ENCODE measurements at places on chromosomes 6 and 20.

- no peak for DNase-seq
Observed at GRCh38 chr6:11222385-11223277, 9.8 kb downstream of the NEDD9 start.

- DNase-seq, result no peak
Observed at GRCh38 chr20:59007665-59008511, 834 bp upstream of the CTSZ start.

GRCh38 chr6:63023726-63024125 is 187.5 kb upstream of the FKBP1C start:
- DNase-seq, result no peak

DNA sequence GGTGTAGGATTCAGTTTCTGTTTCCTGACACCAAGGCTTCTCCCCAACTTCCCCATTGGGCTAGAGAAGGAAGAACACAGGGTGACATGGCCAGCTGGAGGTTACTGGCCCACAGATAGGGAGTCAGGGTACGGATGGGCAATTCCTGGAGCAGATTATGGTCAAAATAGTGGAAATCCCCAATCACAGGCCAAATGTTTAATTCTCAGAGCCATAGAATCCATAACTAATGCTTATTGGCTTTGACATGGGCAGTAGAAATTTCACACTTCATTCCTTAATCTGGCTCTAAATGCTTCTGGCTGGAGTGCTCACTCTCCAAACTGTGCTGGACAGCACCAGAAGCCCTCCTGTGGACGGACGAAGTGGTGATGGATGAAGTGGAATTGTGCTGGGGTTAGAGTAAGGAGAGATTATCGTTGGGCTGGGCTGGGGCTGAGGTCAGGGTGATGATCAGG is 887 bp downstream of the SIGLEC1 start:
- no peak for DNase-seq

- no peak for DNase-seq
Observed at GRCh38 chr20:437787-438486, 24.4 kb downstream of the TBC1D20 start.

- DNase-seq, result no peak
Observed at GRCh38 chr6:80477591-80477990, 371.1 kb downstream of the BCKDHB start.

- DNase-seq, result peak; percentile 54
Observed at GRCh38 chr6:155418017-155418761, 37.5 kb downstream of the NOX3 start.

GRCh38 chr6:23246896-23247295 is 677.5 kb downstream of the HDGFL1 start:
- DNase-seq, result no peak

GRCh38 chr6:98333273-98333672 is 501.1 kb upstream of the POU3F2 start:
- DNase-seq, result no peak

- no peak for DNase-seq
Observed at GRCh38 chr6:52300489-52300931, 16.0 kb upstream of the MCM3 start.

- no peak for DNase-seq
Observed at GRCh38 chr6:24927277-24927955, 8.3 kb downstream of the RIPOR2 start.

DNA sequence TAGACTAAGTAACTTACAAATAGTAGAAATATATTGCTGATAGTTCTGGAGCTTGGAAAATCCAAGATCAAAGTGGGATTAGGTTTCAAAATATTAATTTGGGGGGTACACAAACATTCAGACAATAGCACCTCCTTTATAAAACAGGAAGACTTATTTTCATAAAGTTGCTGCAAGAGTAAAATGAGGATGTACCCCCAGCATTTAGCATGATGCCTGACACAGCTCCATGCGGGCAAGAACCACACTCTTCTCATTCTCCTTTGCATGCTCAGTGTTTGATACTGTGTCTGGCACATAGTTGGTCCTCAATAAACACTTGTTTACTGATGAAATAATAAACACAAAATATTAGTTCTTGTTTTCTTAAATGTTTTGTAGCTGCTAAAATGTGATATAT is 332.9 kb downstream of the TFAP2A start:
- no peak for DNase-seq

DNA sequence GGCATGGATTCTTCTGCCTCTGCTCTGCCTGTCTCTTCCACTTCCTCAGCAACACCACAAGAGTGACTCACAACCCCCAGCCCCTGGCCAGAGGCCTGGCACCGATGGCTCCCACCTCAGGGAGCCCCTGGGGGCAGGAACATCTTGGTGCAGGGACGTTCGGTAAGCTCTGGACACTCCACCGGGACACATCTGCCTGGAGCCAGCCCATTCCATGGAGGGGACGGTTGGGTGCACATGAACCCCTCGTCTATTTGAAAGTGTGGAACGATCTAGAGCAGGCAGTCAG is 246.5 kb downstream of the ERMARD start:
- no peak for DNase-seq

DNA sequence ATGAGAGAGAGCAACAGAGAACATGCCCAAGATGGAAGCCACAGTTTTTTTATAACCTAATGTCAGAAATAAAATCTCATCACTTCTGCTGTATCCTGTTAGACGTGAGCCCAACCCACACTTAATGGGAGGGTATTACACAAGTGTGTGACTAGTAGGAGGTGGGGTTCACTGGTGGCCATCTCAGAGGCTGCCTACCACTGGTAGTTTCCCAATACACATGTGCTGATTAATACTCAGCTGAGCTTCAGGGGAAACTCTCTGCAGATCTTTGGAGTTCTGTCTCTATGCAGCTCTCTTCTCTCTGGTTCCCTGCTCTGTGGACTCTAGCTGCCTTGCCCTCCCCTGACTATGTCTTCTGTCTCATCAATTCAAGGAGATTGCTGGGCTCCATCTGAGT is 35.7 kb downstream of the CNBD2 start:
- no peak for DNase-seq

GRCh38 chr6:30508890-30509736 is 19.8 kb downstream of the HLA-E start:
- DNase-seq, result no peak

DNA sequence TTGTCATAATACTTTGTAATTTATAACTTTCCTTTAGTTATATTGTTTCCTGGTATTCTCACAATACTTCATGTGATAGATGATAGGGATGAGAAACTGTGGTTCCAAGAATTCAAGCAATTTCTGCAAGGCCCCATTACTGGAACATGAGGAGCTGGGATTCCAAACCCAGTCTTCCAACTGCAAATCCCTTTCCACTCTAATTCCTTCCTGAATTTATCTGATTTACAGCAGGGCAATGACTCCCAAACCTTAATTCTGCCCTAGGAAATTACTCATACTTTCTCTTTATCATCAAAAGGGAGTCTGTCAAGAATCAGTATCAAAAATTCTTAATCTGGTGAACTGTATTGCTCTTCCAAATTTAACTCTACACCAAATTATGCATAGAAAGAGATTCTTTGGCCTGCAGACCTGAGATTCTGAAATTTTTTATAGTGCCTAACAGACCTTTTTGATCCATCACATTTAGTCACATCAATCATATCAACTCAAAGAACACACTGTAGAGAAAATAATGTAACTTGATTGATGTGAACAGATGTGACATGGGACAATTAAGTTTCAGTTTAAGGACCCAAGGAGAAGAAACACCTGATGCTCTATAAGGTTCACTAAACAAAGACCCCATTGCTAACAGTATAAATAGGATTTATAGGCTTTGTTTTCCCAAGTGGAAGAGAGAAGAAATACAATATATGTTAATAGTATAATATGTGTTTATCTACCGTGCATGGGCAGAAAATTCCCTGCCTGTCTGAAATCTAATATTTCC is 41.5 kb upstream of the GJA1 start:
- DNase-seq, result no peak

- DNase-seq, result no peak
Observed at GRCh38 chr20:40254023-40254772, 434.8 kb downstream of the MAFB start.

DNA sequence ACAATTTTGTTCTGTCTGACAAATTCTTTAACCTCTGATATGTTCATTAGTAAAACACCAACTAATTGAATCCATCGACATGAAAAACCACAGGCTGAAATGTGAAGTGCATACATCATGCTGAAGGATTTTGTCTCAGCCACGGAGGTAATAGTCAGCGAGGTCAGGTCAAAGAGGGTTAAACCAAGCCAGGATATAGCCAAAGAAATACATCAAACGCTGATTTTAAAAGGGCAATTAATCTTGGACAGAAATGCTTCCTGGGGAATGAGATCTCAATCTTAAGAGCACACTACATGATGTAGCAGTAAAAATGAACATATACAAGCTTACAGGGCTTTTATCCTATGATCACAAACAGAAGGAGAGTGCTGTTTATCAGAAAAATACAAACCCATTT is 106.7 kb downstream of the PRDM1 start:
- DNase-seq, result no peak
